Cortex of kidney (tissue), 1 donor: ENCODE measurements at places on chromosomes 2 and 18.

DNA sequence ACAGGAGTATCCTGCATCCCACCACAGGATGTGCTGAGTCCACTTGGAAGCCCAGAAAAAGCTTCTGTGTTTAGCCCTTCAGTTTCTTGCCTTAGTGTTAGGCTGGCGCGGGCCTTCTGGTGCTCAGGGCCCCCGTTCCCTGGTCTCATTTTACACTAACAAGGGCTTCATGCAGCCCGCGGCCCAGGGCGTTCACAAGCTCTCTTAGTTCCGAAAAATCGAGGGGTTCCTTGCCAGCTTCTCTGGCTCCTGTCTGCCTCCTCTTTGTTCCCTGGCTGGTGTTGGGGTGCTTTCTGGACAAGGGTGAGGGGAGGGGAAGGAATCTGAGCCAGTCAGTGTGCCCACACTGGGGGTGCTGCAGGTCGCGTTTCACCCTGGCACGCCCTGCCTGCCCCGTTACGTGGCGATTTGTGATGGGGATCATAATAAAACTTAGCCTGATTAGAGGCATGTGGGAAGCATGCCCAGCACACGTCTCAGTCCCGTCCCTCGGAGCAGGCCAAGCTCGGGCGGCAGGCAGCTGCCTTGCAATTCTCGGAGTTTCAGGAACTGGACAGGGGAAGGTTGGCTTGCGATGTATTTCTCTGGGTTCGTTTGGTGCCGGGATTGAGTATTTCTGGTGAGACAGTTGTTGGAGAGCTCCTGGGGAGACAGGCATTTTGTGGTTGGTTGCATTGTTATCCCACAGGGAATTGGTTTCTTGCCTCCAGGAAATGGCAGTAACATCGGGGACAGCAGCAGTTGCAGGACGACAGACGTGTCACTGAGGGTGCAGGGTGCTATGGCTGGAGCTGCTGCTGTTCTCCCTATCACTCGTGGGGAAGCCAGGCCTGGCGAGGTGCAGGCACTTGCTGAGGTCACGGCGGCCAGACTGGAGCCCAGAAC is 22.9 kb downstream of the SH3BP4 start:
- no peak for DNase-seq

DNA sequence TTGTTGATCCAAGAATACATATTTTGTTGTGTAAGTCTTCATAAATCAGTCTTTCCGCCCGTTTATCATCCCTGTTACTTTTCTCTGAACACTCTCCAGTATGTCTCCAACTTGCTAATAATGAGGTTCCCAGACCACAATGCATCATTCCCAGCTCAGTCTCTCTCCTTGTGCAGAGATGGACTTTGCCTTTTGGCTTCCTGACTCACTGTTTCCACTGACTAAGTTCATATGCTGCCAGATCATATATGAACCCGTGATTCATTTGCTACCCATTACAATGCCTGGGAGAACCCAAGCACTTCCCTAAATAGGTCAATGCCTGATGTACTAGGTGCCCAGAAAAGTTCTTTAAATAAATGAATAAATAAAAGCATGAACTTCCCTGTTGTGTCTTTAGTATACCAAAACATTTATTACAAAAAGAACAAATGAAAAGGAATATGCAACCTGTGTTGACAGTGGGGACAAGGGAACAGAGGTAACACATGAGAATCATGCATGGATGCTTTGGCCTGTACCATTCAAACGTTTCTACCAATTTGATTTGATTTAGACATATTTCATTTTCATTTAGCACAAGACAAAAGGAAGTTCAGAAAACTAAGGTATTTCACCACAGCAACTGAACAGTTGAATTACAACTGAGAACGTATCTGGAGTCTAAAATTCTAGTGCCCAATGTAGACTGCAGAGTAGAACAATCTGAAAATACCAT is 215.4 kb upstream of the HNRNPA3 start:
- DNase-seq: no peak

DNA sequence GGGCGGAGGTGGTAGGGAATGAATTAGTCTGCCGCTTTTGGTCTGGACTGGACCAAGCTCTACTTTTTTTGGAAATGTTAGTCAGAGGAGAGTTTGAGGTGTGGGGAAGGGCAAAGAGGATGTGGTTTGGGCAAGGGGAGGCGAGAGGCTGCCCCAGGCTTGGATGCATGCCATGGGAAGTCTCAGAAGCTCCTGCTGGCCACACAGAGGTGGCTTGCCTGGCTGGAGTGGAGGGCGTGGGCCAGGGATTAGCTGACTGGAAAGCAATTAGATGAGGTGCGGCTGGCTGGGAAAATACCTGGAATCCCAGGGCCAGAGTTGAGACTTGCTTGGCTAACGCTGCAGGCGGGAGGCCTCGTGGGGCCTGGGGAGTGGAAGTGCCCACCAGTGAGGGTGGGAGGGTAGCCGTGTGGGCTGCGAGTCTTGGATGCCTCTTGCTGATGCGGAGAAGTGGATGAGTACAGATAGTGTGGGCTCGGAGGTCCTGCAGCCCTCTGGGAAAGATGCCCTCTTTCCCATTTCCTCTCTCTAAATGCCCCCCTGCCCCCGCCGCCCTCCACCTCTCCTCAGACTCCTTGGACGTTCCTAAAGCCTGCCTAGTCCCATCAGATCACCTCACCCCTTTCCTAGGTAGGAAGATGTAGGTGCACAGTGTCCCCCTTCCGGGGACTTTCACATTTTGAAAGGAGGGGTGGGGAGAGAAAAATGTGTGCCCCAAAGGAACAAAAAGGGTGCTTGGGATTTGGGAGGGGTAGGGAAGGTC is 117.6 kb downstream of the SMAD7 start:
- DNase-seq: no peak

- DNase-seq: no peak
Measured at GRCh38 chr2:3269425-3270094, 108.1 kb downstream of the EIPR1 start.

DNA sequence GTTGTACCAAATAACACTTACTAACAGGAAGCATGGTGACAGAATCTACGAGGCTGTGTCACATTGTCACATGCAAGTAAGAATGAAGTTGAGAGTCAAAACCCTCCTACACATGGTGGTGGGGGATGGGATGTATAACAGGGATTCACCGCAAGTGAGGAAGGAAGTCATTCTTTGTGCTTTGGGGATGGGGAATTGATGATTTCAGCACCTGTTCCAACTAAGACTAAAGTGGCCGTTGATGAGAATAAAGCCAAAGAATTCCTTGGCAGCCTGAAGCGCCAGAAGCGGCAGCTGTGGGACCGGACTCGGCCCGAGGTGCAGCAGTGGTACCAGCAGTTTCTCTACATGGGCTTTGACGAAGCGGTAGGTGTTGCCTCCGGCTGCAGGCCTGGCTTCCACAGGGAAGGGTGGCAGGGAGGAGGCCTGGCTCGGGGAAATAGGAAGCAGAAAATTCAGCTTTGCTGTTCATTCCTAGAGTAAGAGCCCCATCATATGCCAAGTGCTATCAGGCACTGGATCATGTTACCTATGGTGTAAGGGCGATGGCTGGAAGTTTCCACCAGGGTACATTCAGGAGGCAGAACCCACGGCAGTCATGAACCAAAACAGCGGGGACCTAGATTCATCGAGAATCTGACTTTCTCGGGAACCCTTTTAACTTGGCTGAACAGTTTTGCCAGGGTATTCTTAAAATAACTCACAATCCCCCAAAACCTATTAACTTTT is 120.3 kb downstream of the UXS1 start:
- no peak for DNase-seq

- no peak for DNase-seq
Measured at GRCh38 chr2:57888463-57888862, 158.1 kb upstream of the VRK2 start.

- DNase-seq: no peak
Measured at GRCh38 chr2:2931318-2932075, 446.1 kb downstream of the EIPR1 start.
